GDM1 (cell line): ENCODE measurements at places on chromosomes 12 and 14.

- DNase-seq: peak; percentile 4
Observed at GRCh38 chr12:107079172-107080011, 14.0 kb downstream of the CRY1 start.

DNA sequence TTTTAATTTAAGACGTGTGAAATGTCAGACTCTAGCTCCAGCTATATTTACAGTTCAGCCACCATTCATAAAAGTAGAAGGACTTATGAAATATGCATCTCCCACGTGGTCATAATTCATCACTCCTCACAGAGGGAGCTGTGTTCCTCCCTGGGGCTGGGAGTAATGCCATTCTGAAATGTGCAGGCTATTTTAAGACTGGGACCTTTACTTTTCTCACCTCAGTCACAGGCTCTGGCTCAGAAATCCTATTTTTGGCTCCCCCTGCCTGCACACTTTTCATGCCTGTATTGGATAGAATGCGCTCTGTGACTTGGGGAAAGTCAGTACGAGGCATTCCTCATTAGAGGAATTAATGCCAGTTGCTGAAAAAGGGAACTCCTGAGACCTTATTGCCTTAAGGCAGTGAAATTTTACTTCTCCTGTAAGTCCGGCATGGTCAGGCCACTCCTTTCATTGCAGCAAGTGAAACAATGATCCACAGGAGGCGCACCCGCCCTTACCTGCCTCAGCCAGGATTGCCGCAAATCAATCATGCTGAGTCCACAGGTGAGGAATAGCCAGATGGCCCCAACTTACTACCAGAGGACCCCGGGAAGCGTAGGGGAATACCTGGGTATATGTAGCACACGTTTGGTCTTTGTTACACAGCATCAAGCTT is 1133.2 kb upstream of the TMEM132C start:
- DNase-seq: no peak

DNA sequence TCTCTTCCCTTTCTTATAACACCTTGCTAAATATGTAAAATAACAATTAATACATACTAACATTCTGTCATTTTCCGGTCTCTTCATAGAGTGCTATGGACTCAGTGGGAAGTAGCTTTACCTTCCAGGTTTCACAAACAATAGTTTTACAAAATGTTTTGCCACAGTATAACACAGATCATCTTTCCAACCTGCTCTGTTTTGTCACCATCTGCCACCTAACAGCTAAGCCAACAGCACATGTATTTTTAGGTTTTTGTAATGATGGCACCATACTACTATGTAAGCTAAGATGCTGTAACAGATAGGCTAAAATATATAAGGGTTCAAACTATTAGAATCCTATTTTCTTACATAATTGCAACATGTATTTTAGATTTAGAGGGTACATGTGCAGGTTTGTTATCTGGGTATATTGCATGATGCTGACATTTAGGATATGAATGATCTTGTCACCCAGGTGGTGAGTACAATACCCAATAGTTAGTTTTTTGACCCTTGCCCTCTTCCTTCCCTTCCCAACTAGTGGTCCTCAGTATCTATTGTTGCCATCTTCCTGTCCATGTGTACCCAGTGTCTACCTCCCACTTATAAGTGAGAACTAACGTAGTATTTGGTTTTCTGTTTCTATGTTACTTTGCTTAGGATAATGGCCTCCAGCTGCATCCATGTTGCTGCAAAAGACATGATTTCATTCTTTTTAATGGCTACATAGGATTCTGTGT is 8.7 kb downstream of the RHOJ start:
- DNase-seq: no peak

- peak; percentile 22 for DNase-seq
Observed at GRCh38 chr14:96100161-96101064, 61.3 kb downstream of the C14orf132 start.

- no peak for DNase-seq
Observed at GRCh38 chr12:119247007-119247719, 68.4 kb downstream of the HSPB8 start.

DNA sequence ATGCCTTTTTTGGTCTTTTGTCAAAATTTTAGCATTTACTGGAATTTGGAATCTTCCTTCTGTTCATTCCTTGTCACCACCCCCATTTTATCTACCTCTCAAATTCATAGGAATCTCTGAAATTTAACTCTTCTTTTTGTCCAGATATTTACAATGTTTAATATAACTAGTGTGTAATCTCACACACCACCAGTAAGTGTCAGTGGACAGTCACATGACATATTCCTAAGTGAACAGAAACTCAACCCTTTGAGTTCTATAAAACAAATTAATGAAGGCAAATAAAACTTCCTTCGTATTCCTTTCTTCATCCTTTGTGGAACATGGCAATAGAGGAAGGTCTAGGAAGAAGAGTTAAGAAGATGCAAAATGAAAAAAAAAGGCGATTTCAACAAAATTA is 26.6 kb downstream of the ATF7 start:
- DNase-seq: no peak

GRCh38 chr12:124588751-124589267 is 21.4 kb upstream of the NCOR2 start:
- DNase-seq: peak; percentile 58

- no peak for DNase-seq
Observed at GRCh38 chr14:61558271-61558670, 137.0 kb upstream of the HIF1A start.

- no peak for DNase-seq
Observed at GRCh38 chr12:39846971-39847650, 227.5 kb upstream of the ABCD2 start.

GRCh38 chr12:124740691-124741137 is 123.0 kb downstream of the SCARB1 start:
- no peak for DNase-seq

- no peak for DNase-seq
Observed at GRCh38 chr12:119301379-119301778, 33.1 kb upstream of the CCDC60 start.

GRCh38 chr12:15532364-15532977 is 210.2 kb downstream of the PTPRO start:
- DNase-seq: peak; percentile 31

DNA sequence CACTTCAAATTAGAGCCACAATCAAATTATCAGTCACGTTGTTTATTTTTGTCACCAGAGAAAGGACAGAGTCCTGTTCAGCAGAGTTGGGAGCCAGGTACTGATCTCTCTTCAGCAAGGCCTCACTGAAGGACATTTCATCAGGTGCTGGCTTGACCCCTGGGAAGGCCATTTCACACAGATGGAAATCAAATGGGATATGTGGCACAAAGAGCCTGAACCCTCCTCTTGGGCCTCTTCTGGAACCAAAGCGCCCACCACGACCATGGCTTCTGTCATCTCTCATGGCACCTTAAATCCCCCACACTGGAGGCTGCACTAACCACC is 121.5 kb downstream of the PTCSC3 start:
- DNase-seq: no peak

DNA sequence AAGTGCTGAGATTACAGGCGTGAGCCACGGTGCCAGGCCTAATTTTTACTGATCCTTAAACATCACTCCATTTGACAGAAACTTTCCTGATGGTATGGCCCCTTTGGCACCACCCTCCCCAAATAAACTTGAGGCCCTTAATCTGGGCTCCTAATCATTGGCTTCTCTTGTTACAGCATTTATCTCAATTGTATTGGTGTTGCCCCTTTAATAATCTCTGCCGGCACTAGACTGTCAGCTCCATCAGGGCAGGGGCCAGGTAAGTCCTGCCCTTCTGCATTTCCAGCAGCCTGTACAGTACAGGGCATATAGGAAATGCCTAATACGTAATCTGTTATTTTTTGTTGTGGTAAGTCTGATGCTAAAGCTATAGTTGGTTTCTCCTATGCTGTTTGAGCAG is 1.2 kb upstream of the IFT81 start:
- no peak for DNase-seq

DNA sequence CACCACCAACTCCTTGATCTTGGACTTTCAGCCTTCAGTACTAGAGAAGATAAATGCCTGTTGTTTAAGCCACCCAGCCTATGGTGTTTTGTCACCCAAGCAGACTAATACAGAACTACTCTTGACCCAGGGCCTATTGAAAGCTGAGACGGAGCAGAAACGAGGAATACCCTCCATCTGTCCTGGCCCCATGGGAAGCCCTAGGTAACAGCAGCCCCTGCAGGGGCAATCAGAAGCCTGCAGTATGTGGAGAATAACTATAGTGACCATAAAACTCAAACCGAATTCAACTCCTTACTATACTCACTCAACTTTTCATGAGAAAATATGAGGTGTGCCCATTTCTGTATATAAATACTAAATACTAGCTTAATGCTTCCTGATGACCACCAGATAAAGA is 307.4 kb downstream of the NUAK1 start:
- DNase-seq: no peak

- DNase-seq: no peak
Observed at GRCh38 chr12:110641521-110641920, 27.6 kb downstream of the TCTN1 start.

- DNase-seq: no peak
Observed at GRCh38 chr14:75094896-75095295, 25.5 kb downstream of the ZC2HC1C start.

GRCh38 chr12:10249690-10250455 is 37.2 kb downstream of the GABARAPL1 start:
- no peak for DNase-seq

GRCh38 chr12:93237235-93237915 is 140.3 kb upstream of the NUDT4 start:
- no peak for DNase-seq

DNA sequence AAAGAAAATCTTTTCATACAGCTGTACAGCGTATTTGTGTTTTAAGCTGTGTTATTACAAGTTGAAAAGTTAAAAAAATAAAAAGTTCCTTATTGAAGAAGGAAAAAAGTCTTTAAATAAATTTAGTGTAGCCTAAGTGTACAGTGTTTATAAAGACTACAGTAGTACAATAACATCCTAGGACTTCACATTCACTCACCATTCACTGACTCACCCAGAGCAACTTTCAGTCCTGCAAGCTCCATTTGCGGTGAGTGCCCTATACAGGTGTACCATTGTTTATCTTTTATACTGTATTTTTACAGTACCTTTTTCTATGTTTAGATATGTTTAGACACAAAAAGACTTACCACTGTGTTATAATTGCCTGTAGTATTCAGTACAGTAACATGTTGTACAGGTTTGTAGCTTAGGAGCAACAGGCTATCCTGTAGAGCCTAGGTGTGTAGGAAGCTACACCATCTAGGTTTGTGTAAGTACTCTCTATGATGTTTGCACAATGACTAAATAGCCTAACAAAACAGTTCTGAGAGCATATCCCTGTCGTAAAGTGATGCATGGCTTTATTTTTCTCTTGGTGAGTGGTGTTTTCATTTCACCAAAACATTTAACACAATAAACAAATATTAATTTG is 275.2 kb downstream of the DACT1 start:
- no peak for DNase-seq

- no peak for DNase-seq
Observed at GRCh38 chr14:34000396-34000795, 49.5 kb upstream of the EGLN3 start.

DNA sequence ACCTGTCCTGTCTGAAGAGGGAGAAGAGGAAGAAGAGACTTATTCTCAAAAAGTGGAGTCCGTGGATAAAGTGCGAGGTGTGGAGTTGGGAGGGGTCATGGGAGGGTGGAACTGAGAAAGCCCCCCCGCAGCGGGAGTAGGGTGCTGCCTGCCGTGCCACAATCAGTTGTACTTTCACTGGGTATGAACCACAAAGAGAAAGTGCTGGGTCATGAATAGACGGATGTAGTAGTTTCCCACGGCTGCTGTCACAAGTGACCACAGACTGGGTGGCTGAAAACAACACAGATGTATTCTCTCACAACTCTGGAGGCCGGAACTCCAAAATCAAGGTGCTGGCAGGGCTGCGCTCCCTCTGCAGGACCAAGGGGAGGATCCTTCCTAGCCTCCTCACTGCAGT is 5.5 kb downstream of the DNAH10 start:
- peak; percentile 72 for DNase-seq

- DNase-seq: peak; percentile 27
Observed at GRCh38 chr12:110600254-110600653, 13.7 kb upstream of the TCTN1 start.

DNA sequence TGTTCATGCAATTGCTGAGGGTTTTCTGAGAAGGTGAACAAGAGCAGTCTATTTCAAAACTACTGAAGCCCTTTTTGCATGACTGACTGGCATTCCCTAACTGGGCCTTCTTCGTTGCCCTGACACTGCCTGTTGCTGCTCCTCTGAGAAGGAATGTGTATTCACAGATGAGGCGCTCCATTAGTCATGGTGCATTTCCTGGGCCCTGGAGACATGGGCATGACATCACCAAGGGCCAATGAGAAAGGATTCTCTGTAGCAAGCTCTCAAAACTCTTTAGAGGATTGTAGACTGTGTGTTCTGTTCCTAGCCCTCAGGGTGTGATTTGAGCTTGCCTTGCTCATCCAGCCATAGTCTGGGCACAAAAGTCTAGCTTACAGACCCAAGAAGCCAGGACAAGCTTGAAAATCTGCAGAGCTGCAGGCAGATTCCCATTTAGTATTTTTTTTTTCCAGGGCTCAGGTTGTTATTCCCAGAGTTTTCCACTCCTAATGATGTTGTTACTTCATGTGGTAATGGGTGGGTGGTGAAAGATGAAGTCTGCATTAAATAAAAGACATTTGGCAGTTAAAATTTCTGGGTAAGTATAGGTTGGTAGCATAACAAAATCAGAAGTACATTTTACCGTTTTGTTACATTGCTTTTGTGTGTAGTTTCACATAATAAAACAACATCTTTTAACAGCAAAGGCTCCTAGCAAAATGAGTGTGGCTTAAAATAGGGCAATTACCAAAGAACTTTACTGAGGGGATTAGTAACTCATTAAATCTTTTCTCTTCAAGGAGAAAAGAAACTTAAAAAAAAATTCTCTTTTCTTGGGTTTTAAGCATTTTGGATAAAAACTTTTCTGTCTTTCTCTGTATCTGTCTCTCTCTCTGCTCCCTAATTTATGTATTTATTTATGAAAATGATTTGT is 318.4 kb downstream of the RAD51B start:
- no peak for DNase-seq
